ENCODE measurements at places on chromosomes 12 and 14. TPM values are rescaled to one million over a fixed set of nuclear protein-coding genes. Genes with fewer than 3 reads are reported as not detected.

GTF2A1 gene
- 24.7 TPM for total RNA-seq

GRCh38 chr12:8088574-8088973 lies 6.5 kb downstream of the NECAP1 start:
- DNase-seq: no peak

- no peak for DNase-seq
Measured at GRCh38 chr12:106265116-106265515, 17.3 kb upstream of the CKAP4 start.

SPIC gene
- not detected for total RNA-seq

DNA sequence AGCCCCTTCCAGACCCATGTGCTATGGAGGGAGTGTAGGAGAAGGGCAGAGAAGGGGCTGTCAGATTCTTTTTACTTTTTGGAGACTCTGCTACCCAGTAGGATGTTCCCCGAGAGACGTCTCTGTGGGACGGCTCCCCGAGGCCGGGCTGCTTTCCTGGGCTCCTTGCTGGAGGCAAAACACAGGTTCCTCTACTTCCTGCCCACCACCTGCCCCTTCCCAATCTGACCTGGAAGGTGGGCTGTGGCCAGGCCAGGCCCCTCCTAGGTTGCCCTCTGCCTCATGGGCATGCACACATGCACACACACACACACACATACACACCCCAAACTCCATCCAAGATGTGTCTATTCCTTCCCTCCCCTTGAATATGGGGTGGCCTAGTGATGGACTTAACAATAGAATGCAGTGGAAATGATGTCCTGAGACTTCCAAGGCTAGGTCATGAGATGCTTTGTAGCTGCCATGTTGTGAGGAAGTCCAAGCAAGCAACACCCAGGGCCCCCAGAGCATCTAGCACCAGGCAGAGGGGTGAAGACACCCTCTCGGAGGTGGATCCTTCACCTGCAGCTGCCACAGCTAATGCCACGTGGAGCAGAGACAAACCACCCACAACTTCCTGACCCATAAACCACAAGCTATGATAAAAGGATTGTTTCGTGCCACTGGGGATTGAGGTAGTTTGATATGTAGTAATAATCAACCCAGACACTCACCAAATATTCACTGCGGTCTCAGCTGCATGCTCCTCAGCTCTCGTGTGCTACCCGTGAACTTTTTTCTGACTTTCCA lies 1.6 kb upstream of the ASB2 start:
- no peak for DNase-seq

DNA sequence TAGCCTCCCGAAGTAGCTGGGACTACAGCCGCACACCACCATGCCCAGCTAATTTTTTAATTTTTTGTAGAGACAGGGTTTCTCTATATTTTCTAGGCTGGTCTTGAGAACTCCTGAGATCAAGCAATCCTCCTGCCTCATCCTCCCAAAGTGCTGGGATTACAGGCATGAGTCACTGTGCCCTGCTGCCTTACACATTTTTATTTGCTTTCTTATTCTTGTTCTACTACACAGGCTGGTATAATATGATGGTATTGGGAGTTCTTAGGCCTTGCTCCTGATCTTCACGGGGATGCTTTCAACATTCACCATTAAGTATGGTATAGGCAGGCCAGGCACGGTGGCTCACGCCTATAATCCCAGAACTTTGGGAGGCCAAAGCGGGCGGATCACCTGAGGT lies 21.2 kb downstream of the DGLUCY start:
- DNase-seq: no peak

MYH6 gene
- total RNA-seq: not detected

WIF1 gene
- total RNA-seq: not detected

DNA sequence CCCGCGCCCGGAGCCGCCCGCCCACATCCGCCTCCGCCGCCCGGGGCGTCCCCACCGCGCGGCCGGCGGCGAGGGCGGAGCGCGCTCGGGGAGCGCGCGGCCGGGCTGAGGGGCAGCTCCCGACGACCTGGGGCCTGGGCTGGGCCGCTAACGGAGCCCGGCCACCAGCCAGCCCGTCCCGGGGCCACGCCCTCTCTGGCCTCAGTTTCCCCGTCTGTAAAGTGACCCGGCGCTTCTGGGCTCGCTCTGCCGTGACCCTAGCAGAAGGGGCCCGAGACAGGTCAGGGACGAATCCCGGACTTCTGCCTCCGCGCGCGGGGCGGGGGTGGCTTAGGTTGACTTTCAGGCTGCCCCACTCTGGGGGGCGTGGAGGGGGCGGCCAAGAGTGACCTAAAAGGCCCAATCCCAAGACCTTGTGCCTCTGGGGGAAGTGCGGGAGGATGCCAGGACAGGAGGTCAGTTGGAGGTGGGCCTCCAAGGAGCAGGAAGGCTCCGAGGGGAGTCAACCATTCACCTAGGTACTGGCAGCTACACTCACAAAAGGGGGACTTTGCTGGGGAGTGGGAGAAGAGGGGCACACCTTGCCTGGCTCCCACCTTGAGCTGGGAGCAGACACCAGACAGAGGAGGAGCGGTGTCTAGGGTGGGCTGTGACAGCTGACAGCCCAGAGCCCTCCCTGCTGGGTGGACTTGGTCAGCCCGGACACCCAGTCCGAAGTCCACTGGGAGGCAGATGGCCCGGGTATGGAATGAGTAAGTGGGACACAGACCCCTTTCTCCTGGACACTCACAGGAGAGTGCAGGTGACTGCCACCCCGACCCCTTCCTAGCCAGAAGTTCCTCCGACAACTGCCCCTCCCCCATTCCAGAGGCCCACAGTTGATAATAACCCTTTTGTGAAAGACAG lies 486 bp upstream of the AKT1 start:
- DNase-seq: no peak

- no peak for DNase-seq
Measured at GRCh38 chr14:60753264-60754119, 18.9 kb downstream of the MNAT1 start.

DNA sequence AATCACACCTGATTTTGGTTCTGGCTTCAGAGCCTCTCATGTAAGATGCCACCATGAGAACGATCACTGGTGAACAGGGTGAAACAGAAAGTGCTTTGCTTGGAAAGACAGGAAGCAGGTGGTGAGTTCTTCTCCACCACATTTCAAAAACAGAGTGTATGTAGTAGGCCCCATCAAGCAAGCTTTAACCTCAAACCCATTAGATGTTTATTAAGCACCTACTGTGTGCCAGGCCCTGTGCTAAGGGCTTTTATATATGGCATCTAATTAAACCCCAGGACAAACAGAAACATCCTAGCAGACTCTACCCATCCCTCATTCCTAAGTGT lies 47.8 kb upstream of the MED13L start:
- DNase-seq: no peak

- no peak for DNase-seq
Measured at GRCh38 chr12:104976703-104977102, 9.4 kb upstream of the NOPCHAP1 start.

GRCh38 chr14:32576088-32576795 lies 247.1 kb downstream of the AKAP6 start:
- DNase-seq: peak; percentile 44

STXBP6 gene
- 0.25 TPM for total RNA-seq

GRCh38 chr14:88993946-88994345 lies 169.5 kb downstream of the TTC8 start:
- DNase-seq: peak; percentile 86

ABCC9 gene
- total RNA-seq: 0.03 TPM

NINJ2 gene
- total RNA-seq: 0.17 TPM

OR11H6 gene
- total RNA-seq: not detected

DNA sequence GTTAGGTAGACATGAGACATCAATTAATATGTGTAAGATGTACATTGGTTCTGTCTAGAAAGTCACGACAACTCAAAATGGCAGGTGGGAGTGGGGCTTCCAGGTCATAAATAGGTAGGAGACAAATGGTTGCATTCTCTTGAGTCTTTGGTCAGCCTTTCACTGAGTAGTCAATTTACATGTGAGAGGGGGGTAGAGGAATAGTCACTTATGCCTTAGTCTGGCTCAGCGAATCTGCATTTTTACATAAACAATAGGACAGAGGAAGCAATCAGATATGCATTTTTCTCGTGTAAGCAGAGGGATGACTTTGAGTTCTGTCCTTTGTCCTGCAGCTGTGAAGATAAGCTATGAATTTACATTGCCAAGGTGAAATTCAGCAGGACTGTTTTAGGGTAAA lies 27.8 kb upstream of the UNC79 start:
- DNase-seq: no peak

- no peak for DNase-seq
Measured at GRCh38 chr12:113130457-113131135, 5.0 kb downstream of the RASAL1 start.

- no peak for DNase-seq
Measured at GRCh38 chr12:57087010-57087690, 1.8 kb upstream of the NAB2 start.

DNA sequence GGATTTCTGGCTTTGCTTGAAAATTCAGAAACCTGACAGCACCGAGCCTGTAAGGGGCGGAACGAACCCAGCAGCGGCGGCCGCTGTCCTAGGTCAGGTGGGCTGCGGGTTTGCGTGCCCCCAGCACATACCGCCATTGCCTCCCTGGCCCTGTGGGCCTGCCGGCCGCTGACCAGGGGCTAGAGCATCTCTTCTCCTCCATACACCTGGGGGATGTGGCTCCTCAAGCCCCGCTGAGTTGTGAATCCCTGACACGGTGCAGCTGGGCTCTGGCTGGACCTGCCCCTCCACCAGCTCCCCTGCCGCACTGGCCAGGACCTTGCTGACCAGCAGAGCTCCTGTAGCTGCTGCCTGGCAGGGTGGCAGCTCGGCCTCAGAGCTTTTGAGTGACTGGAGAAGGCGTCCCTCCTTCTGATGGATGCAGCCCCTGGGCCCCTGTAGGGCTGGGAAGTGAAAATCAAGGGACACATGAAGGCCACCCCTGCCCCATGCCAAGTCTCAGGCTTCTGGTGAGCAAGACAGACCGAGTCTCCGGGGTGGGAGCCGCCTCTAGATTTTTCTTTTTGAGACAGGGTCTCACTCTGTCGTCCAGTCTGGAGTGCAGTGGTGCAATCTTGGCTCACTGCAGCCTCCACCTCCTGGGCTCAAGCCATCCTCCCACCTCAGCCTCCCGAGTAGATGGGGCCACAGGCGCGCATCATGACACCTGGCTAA lies 184.9 kb upstream of the SFSWAP start:
- no peak for DNase-seq

DNA sequence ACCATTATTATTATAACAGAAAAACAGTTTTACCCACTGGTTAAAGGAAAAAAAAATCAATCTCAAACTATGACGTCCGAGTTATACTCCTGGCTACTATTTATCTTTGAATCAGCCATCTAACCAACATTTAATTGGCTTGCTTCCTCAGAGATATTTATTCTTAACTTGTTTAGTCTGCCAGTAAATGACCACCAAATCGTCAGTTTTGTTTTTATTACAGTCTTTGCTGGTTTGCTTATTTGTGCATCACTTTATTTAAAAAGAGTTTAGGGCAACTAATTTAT lies 71.2 kb downstream of the RASSF8 start:
- DNase-seq: no peak

- DNase-seq: no peak
Measured at GRCh38 chr14:49679271-49679670, 8.7 kb downstream of the POLE2 start.

DNA sequence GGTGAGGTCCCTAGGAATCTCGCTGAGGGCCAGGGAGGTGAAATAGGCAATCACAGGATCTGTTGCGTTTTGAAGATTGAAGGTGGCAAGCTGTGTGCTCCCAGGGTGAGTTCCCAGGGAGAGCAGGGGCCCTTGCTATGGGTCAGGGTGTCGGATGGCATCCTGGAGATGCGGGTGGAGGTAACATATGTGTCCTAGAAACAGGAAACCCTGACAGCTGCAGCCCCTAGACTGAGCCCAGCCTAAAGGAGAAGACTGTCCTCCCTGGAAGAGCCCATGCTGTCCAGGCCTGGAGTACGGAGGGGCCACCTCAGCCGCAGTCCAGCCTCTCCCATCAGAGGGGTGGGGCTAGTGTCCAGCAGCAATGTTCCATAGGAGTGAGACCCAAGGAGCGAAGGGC lies 194.2 kb downstream of the NTF3 start:
- no peak for DNase-seq

DNA sequence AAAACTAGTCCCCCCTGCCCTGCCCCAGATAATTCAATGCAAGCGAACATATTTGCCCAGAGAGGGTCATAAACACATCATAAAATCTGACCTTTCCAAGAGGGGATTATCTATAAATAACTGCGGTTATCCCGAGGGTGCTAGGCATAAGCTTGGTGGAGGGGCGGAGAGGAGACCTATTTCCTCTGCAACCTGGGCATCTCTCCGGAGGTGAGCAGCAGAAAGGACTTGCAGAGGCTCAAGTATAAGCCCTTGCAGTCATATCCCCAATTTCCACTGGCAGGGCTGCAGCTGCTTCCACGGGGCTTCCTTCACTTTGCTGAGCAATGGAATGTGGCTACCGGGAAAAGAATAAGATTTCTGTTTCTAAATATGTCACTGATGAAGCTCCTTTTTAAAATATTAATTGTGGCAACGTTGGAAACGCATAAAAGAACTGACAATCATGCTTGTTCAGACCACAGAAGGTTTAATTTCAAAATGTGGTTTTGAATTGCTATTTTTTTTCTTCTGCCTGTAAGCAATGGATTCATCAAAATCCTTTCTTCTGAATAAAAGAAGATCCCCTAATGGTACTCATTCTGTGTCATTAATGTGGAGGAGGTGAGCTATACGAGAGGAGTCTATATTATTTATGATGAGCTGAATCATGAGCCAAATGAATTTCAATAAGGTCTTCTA lies 268.9 kb upstream of the ATP2B1 start:
- no peak for DNase-seq

GRCh38 chr12:52628841-52629240 lies 10.5 kb upstream of the KRT73 start:
- no peak for DNase-seq

GRCh38 chr12:50533971-50534370 lies 29.2 kb downstream of the DIP2B start:
- DNase-seq: no peak

DNA sequence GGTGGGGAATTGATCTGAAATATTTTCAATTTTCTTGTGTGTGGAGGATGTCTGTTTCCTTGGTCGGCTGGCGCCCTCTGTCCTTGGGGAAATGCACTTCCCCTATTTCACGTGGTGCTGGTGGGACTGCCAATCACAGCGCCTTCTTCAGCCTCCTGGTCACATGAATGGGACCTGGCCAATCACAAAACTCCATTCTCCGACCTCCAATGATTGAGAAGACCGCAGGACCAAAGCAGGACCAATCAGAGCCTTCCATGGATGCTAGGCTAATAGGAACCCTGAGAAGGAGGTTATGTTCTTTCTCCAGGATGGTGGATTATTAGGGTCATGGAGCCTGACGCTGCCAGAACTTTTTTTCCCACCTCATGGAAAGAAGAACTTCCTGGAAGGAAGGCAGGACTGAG lies 188.7 kb downstream of the TTC8 start:
- DNase-seq: no peak

GRCh38 chr12:102454808-102455760 lies 25.3 kb downstream of the IGF1 start:
- no peak for DNase-seq

- DNase-seq: no peak
Measured at GRCh38 chr12:128932521-128932920, 79.2 kb downstream of the GLT1D1 start.
